ENCODE measurements at places on chromosomes 16 and 17. TPM values are rescaled to one million over a fixed set of nuclear protein-coding genes. Genes with fewer than 3 reads are reported as not detected.

MMP28 gene
- 66.7 TPM for total RNA-seq

BCO1 gene
- total RNA-seq, result 6.1 TPM

GRCh38 chr17:2084766-2085647, 30.1 kb downstream of the HIC1 start:
- DNase-seq, result peak; percentile 84
- H3K27me3 ChIP-seq, result no peaks in the 10 kb centered on the region
- peaks cover 23% of the 10 kb centered on the region for H3K4me1 ChIP-seq

GRCh38 chr17:48515925-48516900, 14.6 kb downstream of the HOXB1 start:
- no peaks in the 10 kb centered on the region for H3K4me1 ChIP-seq
- no peak for DNase-seq
- H3K4me3 ChIP-seq, result no peak overlapping the region
- H3K27me3 ChIP-seq, result no peaks in the 10 kb centered on the region
- no peak overlapping the region for H3K27ac ChIP-seq
- H3K36me3 ChIP-seq, result no peaks in the 10 kb centered on the region

GALR2 gene
- 0.19 TPM for total RNA-seq

EPX gene
- not detected for total RNA-seq

- no peak overlapping the region for H3K27ac ChIP-seq
- H3K4me1 ChIP-seq, result no peaks in the 10 kb centered on the region
- DNase-seq, result no peak
- H3K36me3 ChIP-seq, result no peaks in the 10 kb centered on the region
Measured at GRCh38 chr16:23029733-23030420, 119.4 kb downstream of the USP31 start.

CD300LG gene
- total RNA-seq, result 0.32 TPM

- no peaks in the 10 kb centered on the region for H3K27me3 ChIP-seq
- no peak for DNase-seq
- no peak overlapping the region for H3K4me3 ChIP-seq
- H3K36me3 ChIP-seq, result peaks cover 8% of the 10 kb centered on the region
- H3K4me1 ChIP-seq, result no peaks in the 10 kb centered on the region
Measured at GRCh38 chr16:1689853-1690252, 11.8 kb downstream of the JPT2 start.

- H3K4me1 ChIP-seq, result no peaks in the 10 kb centered on the region
- no peaks in the 10 kb centered on the region for H3K36me3 ChIP-seq
- DNase-seq, result no peak
- H3K27ac ChIP-seq, result no peak overlapping the region
- H3K4me3 ChIP-seq, result no peak overlapping the region
Measured at GRCh38 chr17:12369065-12369464, 296.6 kb upstream of the MYOCD start.

GRCh38 chr17:79009397-79010303, at the start of gene CANT1:
Gene CANT1, minus strand, starts transcription at chr17:79009764. Its CDS starts 12,142 bp downstream, at chr17:78997622.
- DNase-seq, result peak; percentile 84
- peaks cover 27% of the 10 kb centered on the region for H3K4me1 ChIP-seq
- no peaks in the 10 kb centered on the region for H3K36me3 ChIP-seq
- H3K4me3 ChIP-seq, result peak within 1 kb of the TSS; percentile 61
- H3K27ac ChIP-seq, result peak within 1 kb of the TSS; percentile 82

- H3K36me3 ChIP-seq, result peaks cover 19% of the 10 kb centered on the region
- DNase-seq, result peak; percentile 64
- no peaks in the 10 kb centered on the region for H3K4me1 ChIP-seq
- no peak overlapping the region for H3K4me3 ChIP-seq
- no peaks in the 10 kb centered on the region for H3K27me3 ChIP-seq
Measured at GRCh38 chr16:67883872-67884261, 818 bp upstream of the NRN1L start.

NUPR1 gene
- total RNA-seq, result 128 TPM

TNFRSF13B gene
- 1.1 TPM for total RNA-seq

POLR3K gene
- 23.6 TPM for total RNA-seq

- H3K36me3 ChIP-seq, result no peaks in the 10 kb centered on the region
- no peaks in the 10 kb centered on the region for H3K27me3 ChIP-seq
- H3K27ac ChIP-seq, result no peak overlapping the region
Measured at GRCh38 chr16:65195998-65196397, 74.1 kb upstream of the CDH11 start.

GRCh38 chr17:12548558-12548957, 117.1 kb upstream of the MYOCD start:
- no peaks in the 10 kb centered on the region for H3K36me3 ChIP-seq
- no peak for DNase-seq
- H3K27me3 ChIP-seq, result no peaks in the 10 kb centered on the region
- H3K4me3 ChIP-seq, result no peak overlapping the region
- no peak overlapping the region for H3K27ac ChIP-seq
- no peaks in the 10 kb centered on the region for H3K4me1 ChIP-seq

DNA sequence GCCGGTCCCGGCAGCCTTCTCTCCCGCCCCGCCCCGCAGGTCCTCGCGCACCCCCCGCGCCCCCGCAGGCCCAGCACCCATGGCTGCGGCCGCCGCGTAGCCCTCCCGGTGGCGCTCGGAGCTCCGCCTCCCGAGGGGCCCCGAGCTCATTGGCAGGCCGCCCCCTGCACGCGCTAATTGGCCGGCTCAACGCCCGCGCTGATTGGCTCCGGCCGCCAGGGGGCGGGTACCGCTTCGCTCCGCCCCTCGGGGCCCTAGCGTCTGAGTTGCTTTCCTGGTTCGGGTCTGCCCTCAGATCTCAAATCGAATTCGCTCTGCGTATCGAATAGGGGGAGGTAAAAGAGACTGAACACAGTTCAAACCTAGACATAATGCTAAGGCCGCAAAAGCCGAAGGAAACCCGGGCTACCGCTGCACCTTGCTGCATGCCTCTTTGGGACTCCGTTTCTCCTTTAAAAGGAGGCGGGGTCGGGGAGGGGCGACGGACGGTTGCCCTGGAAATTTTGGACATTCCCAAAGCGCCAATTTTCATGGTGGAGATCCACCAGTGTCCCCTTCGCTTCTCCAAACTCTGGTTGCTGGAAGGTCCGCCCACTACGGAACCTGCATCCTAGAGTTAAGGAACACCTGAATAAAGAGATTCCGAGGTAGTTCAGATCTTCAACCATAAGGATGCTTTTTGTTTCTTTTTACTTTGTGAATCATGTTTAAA, at the start of gene DEXI:
DEXI (minus strand) TSS at position 117 of the 712 bp plus-strand sequence. CDS start 463 bp downstream, outside the sequence.
- no peaks in the 10 kb centered on the region for H3K27me3 ChIP-seq
- H3K4me3 ChIP-seq, result peak within 1 kb of the TSS; percentile 79
- H3K36me3 ChIP-seq, result no peaks in the 10 kb centered on the region
- H3K27ac ChIP-seq, result peak within 1 kb of the TSS; percentile 39

SMYD4 gene
- 8.0 TPM for total RNA-seq

KCNJ16 gene
- total RNA-seq, result 0.35 TPM

DNA sequence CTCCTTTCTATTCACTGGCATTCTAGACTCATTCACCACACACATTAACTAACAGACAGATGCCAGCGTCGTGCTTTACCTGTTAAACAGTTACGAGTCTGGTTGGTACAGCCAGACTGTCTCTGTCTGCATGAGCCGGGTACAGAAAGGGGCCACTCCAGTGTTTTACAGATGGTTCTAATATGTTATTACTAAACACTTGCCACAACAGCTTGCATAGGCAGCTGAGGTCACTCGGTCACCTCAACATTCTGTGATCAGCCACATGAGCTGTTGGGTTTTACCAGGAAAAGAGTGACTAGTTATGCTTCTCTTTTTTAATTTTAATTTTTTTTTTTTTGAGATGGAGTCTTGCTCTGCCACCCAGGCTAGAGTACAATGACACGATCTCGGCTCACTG, 25.2 kb downstream of the CD300A start:
- no peaks in the 10 kb centered on the region for H3K27me3 ChIP-seq
- no peak for DNase-seq
- H3K27ac ChIP-seq, result no peak overlapping the region
- no peaks in the 10 kb centered on the region for H3K36me3 ChIP-seq
- H3K4me3 ChIP-seq, result no peak overlapping the region

- no peaks in the 10 kb centered on the region for H3K27me3 ChIP-seq
- no peak overlapping the region for H3K4me3 ChIP-seq
- DNase-seq, result peak; percentile 36
- H3K27ac ChIP-seq, result peak overlapping the region; percentile 19
Measured at GRCh38 chr17:59093702-59094231, 12.9 kb downstream of the TRIM37 start.

DNA sequence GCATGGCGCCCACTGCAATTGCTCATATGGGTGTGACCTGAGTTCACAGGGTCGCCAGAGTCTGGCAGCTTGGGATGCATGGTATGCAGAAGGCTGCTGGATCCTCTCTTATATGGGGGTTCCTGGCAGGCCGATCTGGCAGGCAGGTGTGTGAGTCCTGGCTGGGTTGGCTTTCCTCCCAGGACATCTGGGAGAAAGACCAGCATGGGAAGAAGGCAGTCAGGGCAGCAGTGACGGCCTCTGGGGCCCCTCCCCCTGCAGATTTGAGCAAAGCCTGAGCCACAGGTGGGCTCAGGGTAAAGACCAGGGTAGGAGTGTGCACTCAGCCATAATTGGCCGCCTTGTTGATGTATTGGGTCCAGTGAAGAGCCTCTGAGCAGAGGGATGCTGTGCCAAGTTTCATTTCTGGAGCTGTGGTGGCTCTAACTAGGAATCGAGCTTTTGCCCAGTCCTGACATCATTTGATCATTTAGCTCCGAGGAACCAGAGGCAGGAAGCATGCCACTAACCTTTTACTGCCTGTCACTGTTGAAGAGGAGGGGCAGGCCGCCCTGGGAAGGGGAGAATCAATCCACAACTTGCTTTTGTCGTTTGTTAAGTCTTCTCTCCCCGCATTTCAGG, 174.3 kb downstream of the CCDC182 start:
- no peaks in the 10 kb centered on the region for H3K36me3 ChIP-seq
- DNase-seq, result no peak
- H3K4me3 ChIP-seq, result no peak overlapping the region

GRCh38 chr16:4676831-4677230, 16.5 kb upstream of the NUDT16L1 start:
- no peaks in the 10 kb centered on the region for H3K36me3 ChIP-seq
- DNase-seq, result no peak
- H3K27ac ChIP-seq, result no peak overlapping the region
- peaks cover 6% of the 10 kb centered on the region for H3K4me1 ChIP-seq
- H3K4me3 ChIP-seq, result no peak overlapping the region

ACSM2A gene
- not detected for total RNA-seq

DNA sequence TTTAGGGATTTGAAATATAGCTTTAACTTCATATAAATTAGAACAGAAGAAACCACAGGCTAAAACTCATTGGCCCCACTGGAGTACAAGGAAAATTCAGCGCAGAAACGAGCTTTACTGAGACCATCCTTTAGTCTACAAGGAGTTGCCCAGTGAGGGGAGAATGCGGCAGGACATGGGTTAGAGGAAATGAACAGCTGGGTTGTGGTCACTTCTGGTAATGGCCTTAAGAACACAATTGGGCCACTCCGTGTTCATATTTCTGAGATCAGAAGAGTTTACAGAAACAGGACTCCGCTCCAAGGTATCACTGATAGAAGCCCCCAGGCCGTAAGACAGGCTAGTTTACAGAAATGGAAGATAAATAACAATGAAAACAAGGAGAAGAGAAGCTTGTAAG, 188.3 kb downstream of the ZFHX3 start:
- no peaks in the 10 kb centered on the region for H3K4me1 ChIP-seq
- no peaks in the 10 kb centered on the region for H3K27me3 ChIP-seq
- H3K4me3 ChIP-seq, result no peak overlapping the region
- H3K36me3 ChIP-seq, result no peaks in the 10 kb centered on the region
- no peak for DNase-seq

GRCh38 chr16:79163691-79164387, 436.7 kb downstream of the MAF start:
- no peak overlapping the region for H3K4me3 ChIP-seq
- no peak for DNase-seq
- no peaks in the 10 kb centered on the region for H3K4me1 ChIP-seq
- H3K27ac ChIP-seq, result no peak overlapping the region
- H3K27me3 ChIP-seq, result no peaks in the 10 kb centered on the region
- H3K36me3 ChIP-seq, result no peaks in the 10 kb centered on the region

CCR7 gene
- 1.9 TPM for total RNA-seq

DNA sequence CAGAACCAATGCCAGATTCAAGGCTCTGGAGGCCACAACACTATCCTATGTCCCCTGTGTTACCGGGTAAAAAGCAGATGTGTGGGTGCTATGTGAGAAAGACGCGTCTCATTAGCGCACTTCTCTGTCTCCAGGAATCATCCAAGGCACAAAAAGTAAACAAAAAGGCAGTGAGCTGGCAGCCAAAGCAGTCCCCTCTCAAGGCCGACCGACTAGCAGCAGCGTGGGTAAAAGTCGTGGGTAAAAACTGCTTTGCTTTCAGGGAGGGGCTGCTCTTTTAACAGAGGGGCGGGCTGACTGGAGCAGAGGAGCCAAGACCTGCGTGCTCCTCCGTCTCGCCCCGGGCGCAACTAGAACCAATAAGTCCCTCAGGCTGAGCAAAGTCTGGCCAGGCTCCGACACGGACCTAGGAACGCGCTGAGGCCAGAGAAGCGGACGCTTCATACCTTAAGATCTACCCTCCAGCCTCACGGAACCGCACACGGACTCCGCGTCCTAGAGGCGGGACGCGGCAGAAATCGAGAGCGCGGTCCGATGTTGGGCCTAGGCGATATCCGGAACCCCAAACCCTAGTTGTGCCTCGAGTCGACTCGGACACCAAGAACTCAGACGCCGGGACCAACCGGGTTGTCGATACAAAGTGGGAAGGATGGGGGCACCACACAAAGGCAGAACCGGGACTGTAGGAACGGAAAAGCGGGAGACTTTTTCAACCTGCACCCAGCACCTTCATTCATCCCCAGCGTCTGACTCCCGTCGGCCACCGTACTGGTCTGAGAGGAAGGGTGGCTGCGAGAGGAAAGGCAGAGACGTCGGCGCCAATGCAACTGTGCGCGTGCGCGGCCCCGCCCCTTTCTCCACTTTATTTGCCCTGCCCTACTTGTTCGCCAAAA, at the start of gene INTS2:
INTS2 (minus strand) TSS at position 775 of the 893 bp plus-strand sequence. CDS start 1,338 bp downstream, outside the sequence.
- H3K27me3 ChIP-seq, result no peaks in the 10 kb centered on the region
- H3K27ac ChIP-seq, result peak within 1 kb of the TSS; percentile 83
- H3K4me1 ChIP-seq, result peaks cover 7% of the 10 kb centered on the region
- peak within 1 kb of the TSS; percentile 75 for H3K4me3 ChIP-seq
- H3K36me3 ChIP-seq, result no peaks in the 10 kb centered on the region
- peak; percentile 98 for DNase-seq

DNA sequence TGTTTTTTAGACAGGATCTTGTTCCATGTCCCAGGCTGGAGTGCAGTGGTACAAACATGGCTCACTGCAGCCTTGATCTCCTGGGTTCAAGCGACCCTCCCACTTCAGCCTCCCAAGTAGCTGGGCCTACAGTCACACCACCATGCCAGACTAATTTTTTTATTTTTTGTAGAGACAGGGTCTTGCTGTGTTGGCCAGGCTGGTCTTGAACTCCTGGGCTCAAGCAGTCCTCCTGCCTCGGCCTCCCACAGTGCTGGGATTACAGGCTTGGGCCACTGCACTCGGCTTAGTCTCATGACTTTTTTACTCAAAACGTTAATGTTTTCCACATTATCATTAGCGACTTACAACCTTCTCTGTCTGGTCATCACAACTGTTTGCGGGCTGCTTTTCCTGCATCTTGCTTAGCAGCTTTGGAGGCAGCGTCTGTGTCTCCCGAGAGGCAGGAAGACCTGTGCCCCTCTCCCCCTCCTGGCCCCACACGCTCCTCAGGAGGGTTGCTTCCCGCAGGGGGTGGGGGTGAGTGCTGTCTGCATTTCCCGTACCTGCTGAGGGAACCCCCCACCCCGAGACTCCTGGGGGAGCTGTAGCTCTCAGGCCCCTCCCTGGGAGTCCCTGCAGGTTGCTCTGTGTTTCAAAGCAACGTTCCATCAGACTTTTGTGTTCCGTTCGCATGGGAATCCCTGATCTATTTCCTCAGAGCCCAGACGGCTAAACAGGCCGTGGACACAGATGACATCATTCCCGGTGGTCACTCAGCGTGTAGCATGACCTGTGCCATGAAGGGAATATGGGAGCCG, 52.6 kb downstream of the PGS1 start:
- H3K27ac ChIP-seq, result no peak overlapping the region
- peaks cover 9% of the 10 kb centered on the region for H3K36me3 ChIP-seq
- no peaks in the 10 kb centered on the region for H3K4me1 ChIP-seq
- no peak overlapping the region for H3K4me3 ChIP-seq
- H3K27me3 ChIP-seq, result no peaks in the 10 kb centered on the region

BICDL2 gene
- 83.9 TPM for total RNA-seq
